ENCODE measurements at places on chromosomes 2 and 18.

DNA sequence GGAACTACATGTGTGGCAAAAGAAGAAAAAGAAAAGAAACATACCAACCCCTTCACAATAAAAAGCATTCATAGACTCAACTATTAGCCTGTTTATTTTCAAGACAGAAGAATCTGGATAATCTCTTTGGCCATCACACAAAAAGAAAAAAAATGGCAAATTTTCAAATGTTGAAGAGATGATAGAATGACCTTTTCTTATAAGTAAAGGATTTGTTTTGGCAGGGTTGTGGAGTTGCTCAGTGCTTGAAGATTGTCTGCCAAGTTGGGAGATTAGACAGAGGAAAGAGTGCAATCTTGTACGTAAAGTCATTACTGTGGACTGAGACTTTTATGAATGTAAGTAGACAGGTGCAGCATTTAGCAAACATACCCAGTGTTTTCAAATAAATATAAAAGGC, 18.5 kb upstream of the FAM171B start:
- no peak for DNase-seq

GRCh38 chr2:68743531-68743930, 8.9 kb downstream of the ARHGAP25 start:
- DNase-seq, result no peak

DNA sequence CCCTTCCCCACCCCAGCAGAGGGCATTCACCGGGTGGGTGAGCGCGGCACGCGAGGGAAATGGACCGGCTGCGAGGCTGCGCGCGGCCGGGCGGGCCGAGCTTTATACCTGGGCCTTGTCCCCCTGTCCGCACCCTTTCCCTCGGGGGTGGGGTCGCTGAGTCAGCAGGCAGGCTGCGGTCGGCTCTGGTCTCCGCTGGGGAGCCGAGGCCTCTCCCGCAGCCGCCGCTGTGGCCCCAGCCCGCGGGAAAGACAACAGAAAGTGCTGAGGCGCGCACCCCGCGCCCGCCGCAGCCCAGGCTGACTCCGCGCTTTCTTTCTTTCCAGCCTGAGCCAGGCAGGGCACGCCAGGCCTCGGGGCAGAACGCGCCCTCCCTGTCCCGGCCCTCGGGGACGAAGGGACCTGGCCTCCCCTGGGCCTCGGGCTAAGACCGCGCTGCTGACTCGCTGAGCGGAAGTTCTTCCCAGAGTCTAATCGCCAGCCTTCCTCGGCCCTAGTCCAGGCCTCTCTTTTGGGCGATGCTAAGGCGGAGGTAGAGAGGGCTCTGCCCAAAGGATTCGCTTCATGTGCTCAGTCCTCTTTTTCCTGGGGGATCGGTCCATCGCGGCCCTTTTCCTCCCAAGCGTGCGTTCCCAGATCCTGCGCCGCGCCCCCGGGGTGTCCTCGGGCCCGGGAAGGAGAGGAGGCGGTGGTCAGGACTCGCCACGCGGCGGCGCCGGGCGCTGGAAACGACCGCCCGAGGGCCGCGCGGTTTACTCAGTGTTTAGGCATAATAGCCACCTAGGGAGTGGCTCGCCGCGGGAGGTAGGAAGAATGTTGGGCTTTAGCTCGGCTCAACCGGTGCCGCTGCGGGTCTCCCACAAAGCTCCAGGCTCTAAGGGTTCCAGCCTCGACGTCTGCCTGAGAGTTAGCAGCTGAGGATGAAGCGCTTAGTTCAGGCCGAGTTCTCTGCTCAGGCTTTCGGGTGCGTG, at the start of gene CRYBA2:
TSS of gene CRYBA2 (minus strand) at position 78 of the 971 bp plus-strand sequence. CDS start 246 bp downstream, outside the sequence.
- no peak for DNase-seq

GRCh38 chr2:134008837-134009236, 245.0 kb upstream of the MGAT5 start:
- DNase-seq, result no peak

- DNase-seq, result no peak
Observed at GRCh38 chr2:241289053-241289452, 26.4 kb downstream of the HDLBP start.

GRCh38 chr2:24477229-24477628, 13.8 kb upstream of the NCOA1 start:
- DNase-seq, result no peak

GRCh38 chr2:159175182-159175581, 111.3 kb downstream of the WDSUB1 start:
- no peak for DNase-seq

Data from D341Med (cell line).